ENCODE measurements at places on chromosomes 7 and 10.

DNA sequence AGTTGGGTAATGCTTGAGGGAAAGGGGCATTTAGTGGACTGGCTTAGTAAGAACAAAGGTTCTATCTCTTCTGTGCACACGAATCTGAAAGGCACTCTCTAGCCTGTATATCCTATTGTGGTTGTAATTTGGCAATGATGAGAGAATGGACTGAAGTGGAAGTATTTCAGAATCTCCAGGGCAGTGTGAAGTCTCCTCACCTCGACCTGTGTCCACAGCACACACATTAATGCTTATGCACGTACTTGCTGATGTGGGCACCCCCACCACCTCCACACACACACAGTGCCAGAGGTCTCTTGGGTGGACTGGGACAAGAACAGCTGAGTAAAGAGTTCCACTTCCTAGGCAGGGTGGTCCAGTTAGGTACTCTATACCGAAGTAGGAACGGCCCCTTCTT is 6.9 kb downstream of the SMC3 start:
- no peak for DNase-seq

GRCh38 chr10:114663626-114664025 is 5.6 kb upstream of the ABLIM1 start:
- DNase-seq, result no peak

DNA sequence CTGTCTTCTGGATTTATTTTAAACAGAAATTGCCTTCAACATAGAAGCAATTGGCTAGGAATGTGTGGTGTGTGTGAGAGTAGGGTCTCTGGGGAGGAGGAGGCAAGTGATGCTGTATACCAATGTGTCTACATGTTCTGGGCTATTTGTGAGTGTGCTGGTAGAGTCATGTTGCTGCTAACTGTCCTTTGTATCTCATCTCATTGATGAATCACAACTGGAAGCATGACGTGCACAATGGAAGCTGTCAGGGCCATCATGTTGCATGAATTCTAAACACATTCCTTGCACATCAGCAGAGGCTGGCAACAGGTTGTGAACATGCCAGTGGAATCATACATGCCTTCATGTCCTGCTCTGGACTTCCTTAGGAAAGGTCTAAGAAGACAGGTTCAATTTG is 199.7 kb downstream of the BMPER start:
- DNase-seq, result no peak

GRCh38 chr7:106216517-106216922 is 68.3 kb downstream of the NAMPT start:
- DNase-seq, result no peak

Data from NAMALWA (cell line).